GM18507 (cell line): ENCODE measurements at places on chromosomes 2 and 18.

DNA sequence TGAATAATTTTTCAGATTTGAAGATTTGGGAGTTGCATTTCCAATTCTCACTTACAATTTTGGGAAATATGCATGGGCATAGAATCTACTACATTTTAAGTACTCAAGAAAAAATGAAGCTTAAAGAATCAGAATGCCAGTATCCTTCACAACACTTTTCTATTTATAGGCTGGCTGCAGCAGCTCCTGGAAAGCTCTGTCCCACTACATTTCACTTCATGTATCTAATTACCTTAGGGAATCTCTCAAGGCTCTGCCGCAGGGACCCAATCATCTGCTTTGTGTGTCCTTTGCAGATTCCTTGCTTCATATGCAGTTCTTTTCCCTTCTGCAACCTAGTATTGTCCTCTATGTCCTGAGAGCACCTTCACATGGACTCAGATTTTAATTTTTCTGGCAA is 102.9 kb downstream of the NUP35 start:
- no peak for DNase-seq

DNA sequence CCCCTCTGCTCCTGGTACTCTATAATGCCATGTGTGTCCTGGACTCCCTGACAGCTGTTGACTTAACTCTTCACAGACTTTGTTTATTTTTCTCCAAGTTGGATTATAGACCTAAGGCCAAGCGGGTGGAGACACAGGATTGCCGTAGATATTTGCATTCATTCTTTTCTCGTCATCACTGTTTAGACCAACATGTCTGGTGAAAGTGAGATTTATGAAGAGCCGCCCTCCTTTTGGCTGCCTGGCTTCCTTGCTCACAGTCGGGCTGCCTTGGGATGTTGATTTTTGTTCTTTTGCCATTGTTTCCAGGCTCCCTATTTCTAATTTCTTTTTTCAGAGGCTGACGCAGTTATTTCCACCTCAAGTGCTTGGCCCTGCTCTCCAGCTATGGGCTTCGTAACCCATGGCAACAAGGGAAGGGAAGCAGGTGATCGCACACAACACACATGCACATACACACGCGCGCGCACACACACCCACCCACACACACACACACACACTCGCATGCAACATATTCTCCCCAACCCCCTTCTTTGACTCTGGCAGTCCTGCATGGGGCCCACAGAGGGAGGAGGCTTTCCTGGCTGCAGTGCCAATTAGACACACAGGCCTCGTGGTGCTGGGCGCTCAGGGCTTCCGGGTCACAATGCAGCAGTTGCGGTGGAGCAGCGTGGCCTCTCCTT is 296.5 kb downstream of the MTX2 start:
- DNase-seq = no peak

- DNase-seq = no peak
Measured at GRCh38 chr2:3450385-3451010, 68.8 kb downstream of the ADI1 start.

DNA sequence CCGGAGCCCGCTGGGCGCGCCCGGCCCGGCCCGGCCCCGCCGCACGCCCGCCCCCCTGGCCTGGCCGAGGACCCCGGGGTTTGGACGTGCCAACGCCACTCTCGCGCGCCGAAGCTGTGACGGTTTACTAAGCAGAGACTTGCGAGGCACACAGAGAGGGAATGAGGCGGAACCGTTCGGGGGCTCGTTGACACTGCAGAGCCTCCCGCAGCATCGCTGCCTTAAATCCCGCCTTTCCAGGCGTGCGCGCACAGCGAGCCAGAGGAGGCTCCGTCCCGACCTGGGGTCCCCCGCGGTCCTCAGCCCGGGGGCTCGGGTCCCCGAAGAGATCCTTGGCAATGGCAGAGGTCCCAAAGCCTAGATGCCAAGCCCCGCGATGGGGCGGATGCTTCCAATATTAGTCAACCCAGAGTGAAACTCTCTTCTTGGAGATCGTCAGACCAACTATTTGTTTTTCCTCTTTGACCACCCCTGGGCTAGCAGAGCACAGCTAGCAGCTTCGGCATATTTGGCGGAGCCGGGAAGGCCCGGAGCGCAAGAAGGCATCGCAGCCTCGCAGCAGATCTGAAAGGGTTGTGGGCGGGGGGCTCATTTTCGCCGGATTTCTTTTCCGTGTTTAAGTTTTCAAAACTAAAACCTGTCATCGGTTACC is at the start of gene ZNF385B:
Gene ZNF385B, minus strand, starts transcription at position 197 of the 652 bp plus-strand sequence.
- no peak for DNase-seq

DNA sequence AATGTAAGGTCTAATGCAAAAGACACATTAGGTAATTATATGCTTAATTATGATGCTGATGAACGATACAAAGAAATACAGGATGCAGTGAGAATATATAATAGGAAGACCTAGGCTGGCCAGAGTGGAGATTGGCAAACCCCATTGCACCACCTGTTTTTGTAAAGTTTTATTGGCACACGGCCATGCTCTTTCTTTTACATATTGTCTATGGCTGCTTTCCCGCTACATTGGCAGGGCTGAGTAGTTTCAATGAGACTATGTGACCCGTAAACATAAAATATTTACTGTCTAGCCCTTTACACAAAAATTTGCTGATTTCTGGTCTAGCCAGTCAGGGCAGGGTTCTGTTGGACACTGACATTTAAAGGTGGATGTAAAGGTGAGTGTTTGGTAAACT is 5.4 kb downstream of the SEC11C start:
- no peak for DNase-seq

- peak; percentile 14 for DNase-seq
Measured at GRCh38 chr18:8705961-8706790, 820 bp downstream of the MTCL1 start.

GRCh38 chr2:197804758-197805714 is 643 bp downstream of the PLCL1 start:
- no peak for DNase-seq

- no peak for DNase-seq
Measured at GRCh38 chr2:26077291-26077690, 43.4 kb downstream of the RAB10 start.

- no peak for DNase-seq
Measured at GRCh38 chr18:21896732-21897336, 156.2 kb downstream of the MIB1 start.

GRCh38 chr2:177187631-177188312 is 24.8 kb upstream of the HNRNPA3 start:
- DNase-seq = no peak

GRCh38 chr2:37877457-37878315 is 47.4 kb upstream of the RMDN2 start:
- DNase-seq = no peak

DNA sequence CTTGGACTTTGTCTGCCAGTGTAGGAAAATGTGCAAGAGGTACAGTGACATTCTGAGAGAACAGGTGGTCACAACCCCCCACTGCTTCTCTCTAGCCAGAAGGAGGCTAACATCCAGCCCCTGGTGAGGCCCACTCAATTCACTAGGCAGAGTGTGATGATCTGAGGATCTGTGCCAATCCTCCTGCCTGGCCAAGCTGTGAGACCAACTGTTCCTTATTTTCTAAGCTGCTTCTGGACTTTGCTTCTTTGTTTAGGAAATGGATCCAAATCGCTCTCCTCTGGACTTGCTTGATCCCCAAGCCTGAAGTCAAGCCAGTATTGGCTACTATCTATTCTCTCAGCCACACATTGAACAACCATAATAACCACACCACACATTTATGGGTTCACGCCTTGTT is 202.8 kb downstream of the PIK3C3 start:
- no peak for DNase-seq

DNA sequence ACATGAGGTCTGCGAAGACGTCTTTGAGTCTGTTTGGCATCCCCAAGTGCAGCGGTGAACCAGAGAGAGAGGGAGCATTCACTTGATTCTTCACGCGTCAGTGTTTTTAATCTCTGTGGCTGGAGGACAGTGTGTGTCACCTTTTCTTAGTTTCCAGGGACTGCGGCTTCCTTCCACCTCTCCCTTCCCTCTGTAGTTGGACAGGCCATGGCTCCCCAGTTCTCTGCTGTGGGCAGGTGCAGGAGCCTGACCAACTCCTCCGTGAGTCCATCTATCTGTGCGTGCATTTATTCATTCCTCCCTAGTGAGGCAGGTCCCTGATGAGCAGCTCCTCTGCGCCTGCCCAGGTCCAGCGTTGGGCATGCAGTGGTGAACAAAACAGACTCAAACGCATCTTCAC is 42.9 kb downstream of the AGAP1 start:
- no peak for DNase-seq

- no peak for DNase-seq
Measured at GRCh38 chr2:180892091-180892490, 88.3 kb upstream of the UBE2E3 start.

- no peak for DNase-seq
Measured at GRCh38 chr18:24068945-24069693, 54.6 kb downstream of the TTC39C start.

DNA sequence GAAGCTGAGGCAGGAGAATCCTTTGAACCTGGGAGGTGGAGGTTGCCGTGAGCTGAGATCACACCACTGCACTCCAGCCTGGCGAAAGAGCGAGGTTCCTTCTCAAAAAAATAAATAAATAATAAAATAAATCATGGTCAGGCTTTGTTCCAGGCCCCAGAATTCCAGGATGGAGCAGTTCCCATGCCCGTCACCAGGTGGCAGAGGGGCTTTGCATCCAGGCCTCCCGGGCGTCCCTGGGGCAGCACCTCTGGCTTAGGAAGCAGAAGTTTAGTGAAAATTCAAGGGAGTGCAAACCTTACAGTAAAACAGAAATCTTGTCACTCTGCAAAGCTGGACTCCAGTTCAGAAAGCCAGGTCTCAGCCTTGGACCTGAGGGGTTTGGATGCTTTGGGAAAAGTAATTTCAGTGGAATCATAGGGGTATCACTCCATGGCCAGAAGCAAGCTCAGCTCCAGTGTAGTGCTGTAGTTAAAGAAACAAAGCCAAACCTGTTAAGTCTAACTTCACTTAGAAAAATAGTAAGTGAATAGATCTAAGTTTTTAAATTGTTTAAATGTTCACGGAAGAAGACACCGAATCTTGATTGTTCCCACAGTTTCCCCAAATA is 512.7 kb downstream of the CMPK2 start:
- no peak for DNase-seq

GRCh38 chr18:49491534-49491856 is 4.5 kb upstream of the C18orf32 start:
- DNase-seq = no peak

DNA sequence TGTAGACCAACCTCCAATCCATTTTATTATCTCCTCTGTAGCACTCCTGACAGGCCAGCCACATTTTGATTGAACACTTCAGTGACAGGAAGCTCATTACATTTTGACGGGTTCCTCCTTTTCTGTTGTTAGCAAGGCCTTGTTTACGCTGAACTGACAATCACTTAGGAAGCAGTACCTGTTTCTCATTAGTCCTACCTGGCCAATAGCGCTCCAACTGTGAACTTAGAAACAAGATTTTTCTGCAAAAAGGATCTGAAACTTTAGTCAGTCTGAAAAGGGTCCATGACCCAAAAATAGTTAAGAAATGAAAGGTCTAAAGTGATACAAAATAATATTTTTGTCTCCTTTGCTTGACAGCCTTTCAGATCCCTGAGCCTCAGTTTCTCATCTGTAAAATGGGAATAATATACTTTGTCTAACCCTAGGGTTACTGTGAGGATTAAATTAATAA is 119.6 kb upstream of the MSTN start:
- no peak for DNase-seq

GRCh38 chr2:155218292-155218924 is 519.9 kb downstream of the KCNJ3 start:
- no peak for DNase-seq

- DNase-seq = no peak
Measured at GRCh38 chr2:37026050-37026449, 58.1 kb downstream of the HEATR5B start.

DNA sequence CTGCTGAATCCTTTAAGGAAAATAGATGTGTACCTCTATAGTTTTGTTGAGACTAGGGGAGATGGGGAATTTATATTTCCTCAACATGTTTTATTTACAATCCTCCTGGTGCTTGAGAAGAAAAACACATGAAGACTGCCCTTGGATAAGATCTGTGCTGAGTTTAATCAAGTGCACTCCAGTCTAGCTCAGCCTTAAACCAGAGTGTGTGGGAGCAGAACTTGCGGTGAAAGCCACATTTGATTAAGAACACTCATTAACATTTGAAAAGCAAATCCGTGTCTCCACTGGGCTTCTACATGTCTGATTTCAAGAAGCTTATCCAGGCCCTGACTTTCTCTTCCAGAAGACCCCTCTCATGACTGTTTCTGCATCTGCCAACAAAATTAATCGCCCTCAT is 84.8 kb upstream of the ITGA6 start:
- DNase-seq = no peak

GRCh38 chr2:10883801-10884478 is 27.8 kb upstream of the KCNF1 start:
- no peak for DNase-seq

GRCh38 chr2:99386011-99386410 is 48.8 kb downstream of the EIF5B start:
- no peak for DNase-seq

DNA sequence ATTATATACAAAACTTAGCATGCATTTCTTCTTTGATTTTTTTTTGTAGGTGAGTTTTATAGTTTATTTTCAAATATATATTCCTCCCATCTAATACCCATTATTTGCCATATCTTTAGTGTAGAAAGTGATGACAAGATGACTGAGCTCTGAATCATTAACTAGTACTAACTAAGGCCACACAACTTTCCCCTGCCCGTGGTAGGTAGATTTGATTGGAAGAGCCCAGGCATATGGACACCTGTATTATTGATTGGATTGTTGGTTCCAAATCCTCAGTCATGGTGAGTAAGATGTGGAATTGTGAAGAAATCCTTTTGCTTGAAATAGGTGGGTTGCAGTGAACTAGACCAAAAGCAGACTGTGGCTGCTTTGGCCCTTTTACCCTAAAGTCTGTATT is 54.8 kb downstream of the ABI2 start:
- no peak for DNase-seq

- DNase-seq = no peak
Measured at GRCh38 chr2:207241198-207241597, 75.5 kb upstream of the KLF7 start.

- no peak for DNase-seq
Measured at GRCh38 chr2:19742872-19743271, 158.9 kb downstream of the TTC32 start.

DNA sequence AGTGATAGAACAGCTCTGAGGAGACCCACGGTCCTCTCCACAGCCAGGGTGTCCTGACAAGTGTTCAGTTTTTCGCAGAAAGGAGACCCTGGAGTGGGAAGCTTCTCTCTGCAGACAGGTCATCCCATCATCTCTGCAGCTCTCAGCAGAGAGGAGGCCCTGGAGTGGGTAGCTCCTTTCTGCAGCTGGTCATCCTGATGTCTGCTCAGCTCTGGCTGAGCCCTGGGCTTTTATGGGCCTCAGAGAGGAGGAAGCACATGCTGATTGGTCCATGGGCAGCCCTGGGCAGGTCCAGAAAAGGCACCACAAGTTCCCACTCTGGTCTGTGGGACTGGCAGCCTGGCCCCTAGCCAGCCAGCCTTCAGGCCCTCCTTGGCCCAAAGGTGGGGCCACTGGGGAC is 72.3 kb upstream of the ST3GAL5 start:
- no peak for DNase-seq

GRCh38 chr18:68721681-68722583 is 7.0 kb upstream of the TMX3 start:
- DNase-seq = no peak

- DNase-seq = no peak
Measured at GRCh38 chr2:36512705-36513104, 85.3 kb downstream of the FEZ2 start.
